CD8-positive, alpha-beta memory T cell (primary cell): ENCODE measurements at places on chromosomes 1 and 21.

GRCh38 chr1:159205225-159205624 lies 550 bp downstream of the ACKR1 start:
- DNase-seq, result no peak

- DNase-seq, result no peak
Measured at GRCh38 chr1:203450479-203451149, 25.0 kb upstream of the PRELP start.

DNA sequence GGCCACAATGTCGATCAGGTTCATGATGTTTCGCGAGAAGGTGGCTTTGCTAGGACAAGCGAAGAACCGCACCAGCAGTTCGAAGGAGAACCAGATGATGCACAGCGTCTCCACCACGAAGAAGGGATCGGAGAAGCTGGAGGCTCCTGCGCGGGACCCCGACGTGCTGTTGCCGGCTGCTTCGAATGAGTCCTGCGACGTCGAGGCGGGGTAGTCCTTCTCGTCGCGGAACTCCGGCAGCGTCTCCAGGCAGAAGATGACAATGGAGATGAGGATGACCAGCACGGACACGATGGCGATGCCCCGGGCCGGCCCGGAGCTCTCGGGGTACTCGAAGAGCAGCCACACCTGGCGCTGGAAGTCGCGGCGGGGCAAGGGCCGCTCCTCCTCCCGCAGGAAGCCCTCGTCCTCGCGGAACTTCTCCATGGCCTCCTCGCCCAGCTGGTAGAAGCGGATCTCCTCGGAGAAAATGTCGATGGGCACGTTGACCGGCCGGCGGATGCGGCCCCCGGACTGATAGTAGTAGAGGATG lies 869 bp downstream of the KCNA3 start:
- DNase-seq, result peak; percentile 50

DNA sequence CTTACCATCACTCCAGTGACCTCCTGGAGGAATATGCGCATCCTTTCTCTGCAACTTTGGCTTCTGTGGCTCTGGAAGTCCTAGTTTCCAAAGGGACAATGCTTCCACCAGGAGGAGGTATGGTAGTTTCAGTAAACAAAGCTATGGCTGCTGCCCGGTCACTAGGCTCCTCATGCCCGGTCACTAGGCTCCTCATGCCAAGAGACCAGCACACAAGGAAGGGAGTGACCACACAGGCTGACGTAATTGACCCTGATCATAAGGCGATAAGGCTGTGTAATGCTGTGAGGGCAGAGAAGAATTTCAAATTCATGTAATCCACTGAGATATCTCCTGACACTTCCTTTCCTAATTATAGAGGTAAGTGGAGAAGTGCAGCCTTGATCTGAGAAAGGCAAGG lies 102.9 kb downstream of the DTL start:
- DNase-seq, result no peak
